Brain (organoid and tissue), 16 donors: ENCODE measurements at places on chromosomes 13 and 19.

GRCh38 chr19:40223135-40223822 lies 3.2 kb downstream of the CCNP start:
- DNase-seq, result no peak

- DNase-seq, result no peak
Measured at GRCh38 chr13:41018602-41018948, 541 bp downstream of the ELF1 start.

- DNase-seq, result no peak
Measured at GRCh38 chr19:497869-498510, 1.7 kb downstream of the MADCAM1 start.

DNA sequence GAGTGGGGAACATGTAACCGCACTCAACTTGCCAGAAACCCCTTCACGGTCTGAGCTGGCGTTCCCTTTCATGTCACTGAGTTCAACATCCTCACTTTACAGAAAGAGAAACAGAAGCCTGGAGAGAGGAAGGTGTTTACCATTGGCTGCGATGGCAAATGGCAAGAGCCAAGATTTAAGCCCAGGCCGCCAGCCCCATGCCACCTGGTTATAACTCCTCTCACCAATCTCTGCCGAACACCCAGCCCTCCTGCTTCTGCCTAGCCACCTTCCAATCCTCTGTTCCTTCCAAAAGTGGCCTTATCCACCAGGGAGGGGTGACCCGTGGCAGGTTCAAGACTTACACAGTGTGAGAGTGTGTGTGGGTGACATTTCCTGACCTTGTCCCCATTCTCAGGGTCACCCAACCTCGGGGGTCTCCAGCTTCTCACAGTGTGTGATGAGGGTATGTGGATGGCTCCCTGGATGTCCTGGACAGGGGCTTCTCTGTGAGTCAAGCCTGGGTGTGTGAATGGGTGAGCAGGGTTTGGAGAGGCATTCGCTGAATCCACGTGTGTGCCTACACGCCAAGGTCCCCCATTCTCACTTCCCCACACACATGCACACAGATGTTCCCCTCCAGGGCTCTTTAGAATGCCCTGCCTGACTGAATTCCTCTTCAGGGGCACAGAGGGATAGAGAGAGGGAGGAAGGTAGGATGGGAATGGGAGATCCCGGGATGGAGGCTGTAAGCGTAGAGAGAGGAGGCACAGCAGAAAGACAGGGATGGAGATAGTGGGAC lies 1.2 kb downstream of the CADM4 start:
- DNase-seq, result no peak

DNA sequence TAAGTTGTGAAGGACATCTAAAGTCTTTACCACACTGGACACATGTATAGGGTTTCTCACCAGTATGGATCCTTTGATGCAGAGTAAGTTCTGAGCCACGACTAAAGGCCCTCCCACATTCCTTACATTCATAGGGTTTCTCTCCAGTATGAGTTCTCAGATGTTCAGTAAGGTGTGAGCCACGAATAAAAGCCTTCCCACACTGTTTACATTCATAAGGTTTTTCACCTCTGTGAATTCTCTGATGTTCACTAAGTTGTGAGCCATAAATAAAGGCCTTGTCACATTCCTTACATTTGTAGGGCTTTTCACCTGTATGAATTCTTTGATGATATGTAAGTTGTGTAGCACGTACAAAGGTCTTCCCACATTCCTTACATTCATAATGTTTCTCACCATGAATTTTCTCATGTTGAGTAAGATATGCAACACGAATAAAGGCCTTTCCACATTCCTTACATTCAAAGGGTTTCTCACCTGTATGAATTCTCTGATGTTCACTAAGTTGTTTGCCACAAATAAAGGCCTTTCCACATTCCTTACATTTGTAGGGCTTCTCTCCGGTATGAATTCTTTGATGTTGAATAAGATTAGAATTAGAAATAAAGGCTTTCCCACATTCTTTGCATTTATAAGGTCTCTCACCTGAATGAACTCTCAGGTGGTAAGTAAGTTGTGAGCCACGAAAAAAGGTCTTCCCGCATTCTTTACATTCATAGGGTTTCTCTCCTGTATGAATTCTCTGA lies 29.8 kb downstream of the ZNF571 start:
- no peak for DNase-seq

GRCh38 chr19:5911366-5911765 lies 2.7 kb upstream of the CAPS start:
- DNase-seq, result no peak

- peak; percentile 67 for DNase-seq
Measured at GRCh38 chr19:56105090-56105701, 15.9 kb downstream of the ZNF787 start.

DNA sequence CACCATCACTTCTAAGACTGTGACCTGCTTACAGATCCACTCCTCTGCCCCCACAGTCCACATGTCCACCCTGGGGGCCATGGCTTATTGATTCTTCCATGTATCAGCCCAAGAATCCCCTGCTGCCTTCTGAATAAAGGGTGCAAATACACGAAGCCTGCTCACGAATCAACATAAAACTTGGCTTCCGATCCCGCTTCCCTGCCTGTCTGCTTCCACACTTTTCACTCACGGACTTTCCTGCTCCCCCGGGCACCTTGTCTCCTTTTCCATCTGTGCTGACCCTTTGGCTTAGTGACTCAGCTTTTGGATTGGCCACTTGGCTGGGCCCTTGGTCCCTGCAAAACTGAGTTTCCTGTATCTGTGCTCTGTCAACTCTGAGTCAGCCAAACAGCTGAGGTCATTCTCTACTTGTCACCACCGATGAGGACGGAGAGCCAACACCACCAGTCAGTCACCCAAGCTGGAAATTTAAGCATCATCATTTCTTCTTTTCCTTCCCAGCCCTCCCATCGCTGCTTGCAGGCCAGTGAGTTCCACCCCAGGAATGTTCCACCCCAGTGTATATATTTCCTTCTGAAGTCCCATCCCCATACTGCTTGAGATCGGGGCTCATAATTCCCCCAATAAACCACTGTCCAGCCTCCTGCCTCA lies 11.4 kb upstream of the USP12 start:
- DNase-seq, result no peak

DNA sequence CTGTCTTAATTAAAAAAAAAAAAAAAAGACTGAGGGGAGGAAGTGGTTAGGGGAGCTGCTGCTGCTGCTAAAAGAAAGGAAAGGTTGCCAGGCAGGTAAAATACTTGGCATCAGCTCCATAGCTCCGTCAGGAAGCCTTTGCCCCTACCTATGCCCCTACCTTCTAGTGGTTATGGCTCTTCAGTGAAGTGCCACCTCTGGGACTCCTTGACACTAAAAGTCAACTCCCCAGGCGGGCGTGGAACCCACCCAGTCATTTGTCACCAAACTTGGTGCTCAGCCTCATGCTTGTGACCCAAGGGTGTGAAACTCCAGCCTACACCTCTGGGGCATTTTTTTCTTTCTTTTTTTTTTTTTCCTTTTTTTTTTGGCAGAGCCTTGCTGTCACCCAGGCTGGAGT lies 4.9 kb upstream of the NECTIN2 start:
- no peak for DNase-seq

DNA sequence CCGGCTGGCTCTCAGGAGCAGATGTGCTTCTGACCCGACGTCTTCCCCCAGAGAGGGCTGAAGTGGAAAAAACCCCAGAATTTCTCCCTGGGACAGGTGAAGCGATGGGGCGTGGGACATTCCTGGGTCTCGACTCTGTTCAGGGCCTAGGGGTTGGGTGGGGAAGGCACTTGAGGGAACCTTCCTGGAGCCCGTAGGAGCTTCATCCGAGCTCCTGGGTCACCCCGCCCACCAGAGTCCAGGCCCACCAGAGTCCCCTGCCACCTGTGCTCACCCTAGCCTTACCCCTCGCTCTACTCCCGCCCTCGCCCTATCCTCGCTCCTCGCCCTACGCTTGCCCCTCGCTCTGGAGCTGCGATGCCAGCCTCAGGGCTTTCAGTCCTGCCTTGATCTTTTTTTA lies 23.2 kb downstream of the EPN1 start:
- DNase-seq, result no peak

GRCh38 chr13:112617754-112618375 lies 29.9 kb upstream of the TUBGCP3 start:
- DNase-seq, result no peak

DNA sequence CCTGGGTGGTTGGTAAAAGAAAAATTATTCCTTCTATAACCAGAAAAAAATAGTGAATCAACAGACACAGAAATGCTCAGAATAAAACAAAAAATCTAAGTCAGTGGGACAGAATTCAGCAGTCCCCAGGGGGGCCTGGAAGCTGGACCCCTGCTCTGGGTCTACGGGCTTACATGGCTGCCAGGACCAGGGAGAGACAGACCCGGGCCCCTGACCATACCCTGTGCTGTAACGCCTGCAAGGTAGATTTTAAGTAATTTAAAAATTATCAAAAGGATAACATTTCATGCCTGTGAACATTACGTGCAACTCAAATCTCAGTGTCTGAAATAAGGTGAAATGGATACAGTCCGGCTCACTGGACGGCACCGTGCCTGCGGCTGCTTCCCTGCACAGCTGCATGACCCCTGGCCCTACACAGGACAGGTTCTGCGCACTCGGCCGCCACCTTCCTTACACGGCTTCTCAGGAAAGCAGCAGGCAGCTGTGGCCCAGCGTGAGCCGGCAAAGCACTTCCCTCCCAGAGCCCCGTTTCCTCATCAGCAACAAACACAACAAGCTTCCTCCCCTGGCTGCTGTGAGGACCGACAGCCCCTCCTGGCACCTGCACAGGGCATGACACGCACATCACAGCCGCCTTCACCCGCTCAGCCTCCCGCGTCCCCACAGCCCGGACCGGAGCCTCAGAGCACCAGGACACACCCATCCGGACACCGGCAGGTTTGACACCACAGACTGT lies 22.2 kb downstream of the RASA3 start:
- DNase-seq, result no peak
